Stimulated activated CD8-positive, alpha-beta memory T cell treated with anti-CD3 and anti-CD28 coated beads, Interleukin-7, amount 100 ng/mL, for 1 hour (primary cell): ENCODE measurements at places on chromosomes 2 and 18.

DNA sequence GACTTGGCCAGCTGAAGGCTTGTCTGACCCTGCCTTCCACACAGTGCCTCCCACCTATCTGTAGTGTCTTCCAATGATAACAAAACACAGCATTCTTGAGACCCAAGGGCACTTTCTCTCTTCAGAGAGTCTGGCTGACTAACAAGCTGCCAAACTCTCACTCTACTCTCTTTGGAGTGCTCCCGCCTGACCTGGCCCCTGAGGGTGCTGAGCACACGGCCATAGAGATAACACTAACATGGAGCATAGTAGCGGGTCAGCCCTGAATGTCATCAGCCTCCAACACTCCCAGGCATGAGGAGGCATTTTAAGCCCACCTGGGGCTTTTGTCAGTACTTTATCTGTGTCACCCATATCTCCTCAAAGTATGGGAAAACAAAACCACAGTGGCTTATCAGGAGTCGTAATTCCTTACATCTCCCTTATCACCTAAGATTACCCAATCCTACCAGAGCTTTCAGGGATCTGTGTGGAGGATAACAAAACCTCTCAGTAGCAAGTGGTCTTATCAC is 160.3 kb upstream of the TCF4 start:
- no peak for DNase-seq

GRCh38 chr2:10527585-10527984 is 79.5 kb upstream of the ODC1 start:
- no peak for DNase-seq

DNA sequence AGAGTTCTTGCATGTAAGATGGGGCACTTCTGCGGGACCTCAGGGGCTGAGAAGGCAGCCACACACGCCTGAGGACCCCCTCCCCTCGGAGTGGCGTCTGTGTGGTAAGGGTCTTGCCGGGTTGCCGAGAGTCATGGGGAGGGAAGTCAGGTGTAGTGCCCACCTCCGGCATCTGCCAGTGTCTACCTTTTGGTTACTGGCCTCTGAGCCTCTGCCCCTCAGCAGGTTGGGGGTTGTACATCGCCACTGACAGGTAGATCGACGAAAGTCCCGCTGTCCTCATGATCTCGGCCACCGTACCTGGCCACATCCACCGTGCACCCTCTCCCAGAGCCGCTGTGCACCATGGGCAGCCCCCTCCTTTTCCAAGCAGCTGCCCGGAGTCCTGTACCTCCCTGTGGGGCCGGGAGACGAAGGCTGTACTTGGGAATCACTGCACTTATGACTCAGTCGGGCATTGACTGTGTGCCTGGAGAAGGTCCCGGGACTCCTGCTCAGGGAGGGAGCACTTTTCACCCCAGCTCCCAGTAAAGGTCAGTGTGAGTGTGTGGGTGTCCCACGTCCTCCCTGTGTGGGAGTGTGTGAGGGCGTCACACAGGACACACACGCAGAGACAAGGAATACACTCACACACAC is 332.4 kb upstream of the MYT1L start:
- no peak for DNase-seq

GRCh38 chr2:106841886-106842645 is 43.9 kb downstream of the ST6GAL2 start:
- no peak for DNase-seq

DNA sequence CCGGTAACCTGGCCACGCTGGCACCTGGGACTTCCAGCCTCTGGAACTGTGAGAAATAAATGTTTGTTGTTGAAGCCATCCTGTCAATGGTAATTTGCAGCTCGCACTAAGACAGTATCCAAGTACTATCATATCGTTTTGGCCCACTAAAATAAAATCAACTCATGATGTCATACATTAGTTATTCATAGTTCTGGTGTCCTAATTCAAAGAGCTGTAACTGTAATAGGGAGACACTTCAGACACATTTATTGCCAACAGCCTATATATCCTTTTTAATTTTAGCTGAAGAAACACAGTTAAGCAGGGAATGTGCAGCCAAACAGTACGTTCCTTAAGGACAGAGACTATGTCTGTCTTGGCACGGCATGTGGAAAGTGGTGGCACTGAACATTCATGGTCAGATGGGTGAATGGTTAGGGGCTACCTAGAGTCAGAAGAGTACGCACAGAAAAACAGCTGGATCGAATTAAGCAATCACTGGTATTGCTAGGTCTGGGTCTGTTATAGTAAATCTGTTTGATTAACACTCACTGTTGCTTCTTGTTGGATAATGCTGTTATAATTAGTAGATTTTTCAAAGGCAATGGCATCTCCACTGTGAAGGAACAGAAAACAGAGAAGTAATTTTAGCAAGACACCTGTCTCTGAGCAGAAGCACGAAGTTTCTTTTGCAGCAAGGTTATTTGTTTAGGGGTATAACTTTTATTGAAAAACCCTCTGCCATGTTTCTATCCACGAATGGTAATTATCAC is 41.3 kb upstream of the CREG2 start:
- no peak for DNase-seq

DNA sequence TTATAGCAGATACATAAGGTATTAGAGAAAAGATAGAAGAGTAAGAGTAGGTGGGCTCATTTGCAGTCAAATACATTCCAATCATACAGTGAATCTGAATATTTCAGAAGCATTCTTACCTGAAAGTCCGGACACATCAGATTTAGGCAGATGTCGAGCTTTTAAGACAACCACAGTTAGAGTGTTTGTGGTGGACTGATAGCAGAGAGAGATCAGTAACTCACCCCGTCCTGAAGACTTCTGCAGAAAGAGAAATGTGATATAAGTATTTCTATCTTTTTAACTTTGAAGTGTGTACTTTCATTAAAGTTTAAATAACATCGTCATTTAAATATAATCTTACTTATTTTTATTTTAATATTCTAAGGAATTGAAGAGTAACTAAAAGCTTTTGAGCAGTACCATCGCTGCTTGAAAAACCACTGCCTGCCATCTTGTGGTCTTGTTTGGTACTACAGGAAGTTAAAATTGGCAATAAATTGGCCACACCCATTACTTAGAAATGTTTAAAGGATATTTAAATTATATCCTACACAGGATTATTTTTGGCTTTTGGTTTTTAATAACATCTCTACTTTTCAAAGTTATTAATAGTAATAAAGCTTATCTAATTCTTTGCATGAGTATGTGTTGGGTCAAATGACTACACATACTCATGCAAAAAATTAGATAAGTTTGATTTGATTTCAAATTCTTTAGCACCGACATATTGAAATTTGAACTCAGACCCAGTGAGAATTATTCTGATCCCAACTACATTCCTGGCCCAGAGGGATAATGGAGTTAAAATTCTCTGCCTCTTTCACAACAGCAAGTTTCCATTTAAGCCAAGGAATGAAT is 5.5 kb downstream of the SYT4 start:
- DNase-seq = no peak

DNA sequence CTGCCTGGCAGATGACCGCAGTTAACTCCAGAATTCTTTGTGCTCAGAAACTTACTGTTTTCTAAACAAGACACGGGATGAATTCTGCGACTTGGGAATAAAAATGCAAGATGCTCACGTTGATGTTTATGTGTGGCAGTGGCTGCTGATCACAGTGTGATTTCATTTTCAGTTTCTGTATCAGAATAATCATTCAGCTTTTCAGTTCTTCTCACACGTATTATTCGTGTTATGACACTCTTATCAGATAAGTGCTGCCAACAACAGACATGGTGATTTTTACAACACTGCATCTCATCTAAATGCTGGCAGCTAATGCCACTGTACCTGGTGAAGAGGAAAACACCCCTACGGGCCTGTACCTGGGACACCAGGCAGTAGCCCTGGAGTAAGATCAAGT is 272.9 kb upstream of the REV1 start:
- DNase-seq = no peak

DNA sequence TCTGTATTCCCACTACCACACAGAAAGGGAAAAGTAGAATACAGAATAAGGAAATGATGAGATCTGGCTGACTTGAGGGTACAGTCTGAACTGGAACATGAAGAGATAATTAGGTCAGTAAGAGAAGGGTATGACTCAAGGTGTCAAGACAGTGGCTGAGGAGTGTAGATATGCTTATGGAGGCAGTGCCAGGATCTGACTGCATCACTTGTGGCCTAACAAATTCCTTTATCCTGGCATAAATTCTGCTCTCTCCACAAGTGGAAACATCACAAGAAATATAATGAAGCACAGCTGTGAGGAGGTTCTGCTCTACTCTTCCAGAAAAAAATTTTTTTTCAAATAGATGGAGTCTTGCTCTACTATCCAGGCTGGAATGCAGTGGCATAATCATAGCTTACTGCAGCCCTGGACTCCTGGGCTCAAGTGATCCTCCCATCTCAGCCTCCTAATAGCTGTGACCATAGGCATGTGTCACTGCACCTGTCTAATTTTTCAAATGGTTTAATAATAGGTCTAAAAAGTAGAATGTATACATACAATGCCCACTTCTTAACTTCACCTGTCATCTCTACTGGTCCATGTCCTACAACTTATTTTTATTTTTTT is 85.3 kb downstream of the C2orf74 start:
- DNase-seq = no peak

- no peak for DNase-seq
These were observed 226.9 kb upstream of the THSD7B start for GRCh38 chr2:136538489-136538888.

GRCh38 chr2:160689441-160689840 is 195.8 kb upstream of the RBMS1 start:
- DNase-seq = no peak

GRCh38 chr2:62319070-62319469 is 123.2 kb downstream of the B3GNT2 start:
- no peak for DNase-seq

GRCh38 chr2:6168485-6168884 is 476.3 kb downstream of the SOX11 start:
- DNase-seq = no peak

DNA sequence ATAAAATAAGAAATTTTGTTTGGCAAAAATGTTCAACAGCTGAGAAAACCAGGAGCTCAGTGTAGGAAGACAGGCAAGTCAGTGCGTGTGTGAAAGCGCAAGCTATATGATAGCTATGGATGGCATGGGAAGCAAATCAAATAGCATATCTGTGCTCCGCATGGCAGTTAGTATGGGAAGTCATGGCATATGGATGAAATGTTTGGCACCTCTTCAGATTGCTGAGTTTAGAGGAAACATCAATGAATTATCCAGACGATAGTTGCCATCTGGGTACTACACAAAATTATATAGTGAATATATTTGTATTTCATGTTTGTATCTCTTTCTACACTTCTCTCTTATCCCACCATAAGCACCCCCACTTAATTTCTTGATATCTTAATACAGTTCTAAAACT is 85.9 kb upstream of the TWSG1 start:
- DNase-seq = no peak

DNA sequence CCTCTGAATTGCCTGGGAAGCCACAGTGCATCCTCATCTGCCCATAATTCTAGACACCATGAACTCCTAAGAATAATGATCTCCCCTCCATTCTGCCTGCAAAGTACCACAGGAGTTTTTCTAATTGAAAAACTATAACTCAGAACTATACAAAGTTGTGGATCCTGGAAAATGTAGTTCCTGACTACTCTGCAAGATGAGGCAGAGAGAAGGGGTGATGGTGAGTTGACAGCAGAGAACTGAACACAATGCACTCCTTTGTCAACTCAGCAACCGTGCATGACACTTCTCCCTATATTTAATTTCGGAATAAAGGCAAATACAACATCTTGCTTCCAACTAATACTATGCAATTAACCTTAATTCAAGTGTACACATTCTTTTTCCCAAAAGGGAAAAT is 471.1 kb upstream of the FAM98A start:
- no peak for DNase-seq

DNA sequence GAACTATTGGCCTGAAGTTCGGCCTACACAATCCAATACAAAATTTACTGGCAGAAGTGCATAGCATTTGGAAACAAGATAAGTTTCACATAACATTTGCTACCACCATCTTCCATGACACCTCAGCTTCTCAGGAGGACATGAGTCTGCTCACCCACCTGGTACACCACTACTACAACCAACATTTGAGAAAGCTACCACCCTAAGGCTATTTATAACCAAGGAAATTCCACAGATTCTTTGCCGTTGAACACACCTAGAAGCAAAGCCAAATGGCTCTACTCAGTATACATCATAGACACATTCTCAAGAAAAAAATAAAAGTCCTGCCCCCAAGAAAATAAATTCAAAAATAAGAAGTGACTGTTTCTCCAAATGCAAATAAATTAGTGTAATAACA is 145.3 kb downstream of the SPAG16 start:
- no peak for DNase-seq
